NCI-H2107 (cell line): ENCODE measurements at places on chromosomes 6 and 20.

GRCh38 chr6:11731423-11731822 is 47.2 kb downstream of the ADTRP start:
- no peak for DNase-seq

GRCh38 chr6:35718375-35718736 is 18.5 kb upstream of the ARMC12 start:
- no peak for DNase-seq

DNA sequence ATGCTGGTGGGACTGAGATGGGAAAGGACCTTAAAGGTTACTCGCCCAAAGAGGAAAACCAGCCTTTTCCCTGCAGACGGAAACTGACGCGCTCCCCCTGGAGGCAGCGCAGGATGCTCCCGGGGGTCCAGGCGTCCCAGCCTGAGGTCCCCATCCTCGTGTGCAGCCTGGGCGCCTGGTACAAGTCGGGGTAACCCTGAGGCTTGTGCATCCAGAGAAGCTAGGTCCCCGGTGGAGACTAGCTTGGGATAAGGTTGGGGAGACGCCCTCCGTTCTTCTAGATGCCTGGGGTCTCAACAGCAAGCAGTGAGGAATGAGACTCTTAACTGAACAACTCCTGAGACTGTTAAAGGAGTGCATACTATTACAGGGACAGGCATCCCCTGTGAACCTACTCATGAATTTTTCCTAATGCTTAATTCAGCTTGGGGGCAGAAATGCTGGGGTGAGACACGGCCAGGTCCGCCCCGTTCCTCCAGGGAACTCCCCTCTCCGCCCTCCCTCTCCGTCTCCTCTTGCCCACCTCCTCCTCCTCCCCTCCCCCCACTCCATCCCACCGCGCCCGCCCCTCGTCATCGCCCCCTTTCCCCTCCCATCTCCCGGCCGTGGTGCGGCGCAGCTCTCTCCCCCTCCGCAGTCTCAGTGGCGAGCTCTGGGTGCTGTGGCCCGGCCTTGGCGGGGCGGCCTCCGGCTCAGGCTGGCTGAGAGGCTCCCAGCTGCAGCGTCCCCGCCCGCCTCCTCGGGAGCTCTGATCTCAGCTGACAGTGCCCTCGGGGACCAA is at the start of gene PRSS35:
TSS of gene PRSS35 (plus strand) at position 634 of the 781 bp plus-strand sequence. CDS start 10,908 bp downstream, outside the sequence.
- no peak for DNase-seq

- no peak for DNase-seq
These were observed 41.4 kb downstream of the PHACTR3 start for GRCh38 chr20:59645761-59646171.

GRCh38 chr6:39678914-39679313 is 46.3 kb downstream of the KIF6 start:
- no peak for DNase-seq

- no peak for DNase-seq
These were observed 309.5 kb upstream of the CHD6 start for GRCh38 chr20:41927655-41928054.

GRCh38 chr20:58938541-58938940 is 42.5 kb upstream of the NELFCD start:
- no peak for DNase-seq

DNA sequence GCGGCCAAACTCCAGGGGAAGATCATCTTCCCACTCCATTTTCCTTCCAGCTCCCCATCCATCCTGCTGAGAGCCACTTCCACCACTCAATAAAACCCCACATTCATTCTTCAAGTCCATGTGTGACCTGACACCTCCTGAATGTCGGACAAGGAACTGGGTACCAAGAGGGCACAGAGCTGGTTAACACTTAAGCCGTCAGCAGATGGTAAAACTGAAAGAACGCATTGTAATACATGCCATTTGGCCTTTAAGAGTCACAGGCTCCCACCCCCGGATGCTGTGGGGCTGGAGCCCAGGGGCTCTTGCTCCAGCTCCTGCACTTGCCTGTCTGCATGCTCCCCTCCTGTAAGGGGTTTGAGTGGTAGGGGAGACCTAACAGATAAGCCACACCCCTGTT is 753.9 kb downstream of the COL12A1 start:
- DNase-seq, result no peak

- DNase-seq, result no peak
These were observed 167.2 kb upstream of the THEMIS start for GRCh38 chr6:128068119-128068479.
